Right forelimb (tissue), 1 donor: ENCODE measurements at places on chromosomes 7 and 10.

- DNase-seq, result no peak
These were observed 115.0 kb downstream of the CHCHD3 start for GRCh38 chr7:132966754-132967469.

GRCh38 chr7:14850039-14850438 is 52.5 kb downstream of the DGKB start:
- no peak for DNase-seq

DNA sequence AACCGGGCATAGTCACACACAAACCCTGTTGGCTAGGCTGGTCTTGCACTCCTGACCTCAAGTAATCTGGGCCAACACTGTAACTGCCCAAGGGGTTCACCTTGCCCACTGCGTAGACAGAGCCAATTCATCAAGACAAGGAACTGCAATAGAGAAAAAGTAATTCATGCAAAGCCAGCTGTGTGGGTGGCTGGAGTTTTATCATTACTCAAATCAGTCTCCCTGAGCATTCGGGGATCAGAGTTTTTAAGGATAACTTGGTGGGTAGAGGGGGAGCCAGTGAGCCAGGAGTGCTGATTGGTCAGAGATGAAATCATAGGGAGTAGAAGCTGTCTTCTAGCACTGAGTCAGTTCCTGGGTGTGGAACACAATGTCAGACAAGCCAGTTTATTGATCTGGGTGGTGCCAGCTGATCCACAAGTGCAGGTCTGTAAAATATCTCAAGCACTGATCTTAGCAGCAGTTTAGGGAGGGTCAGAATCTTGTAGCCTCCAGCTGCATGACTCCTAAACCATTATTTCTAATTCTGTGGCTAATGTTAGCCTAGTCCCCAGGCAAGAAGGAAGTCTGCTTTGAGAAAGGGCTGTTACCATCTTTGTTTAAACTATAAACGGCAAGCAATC is 15.6 kb upstream of the FXYD4 start:
- DNase-seq, result no peak

DNA sequence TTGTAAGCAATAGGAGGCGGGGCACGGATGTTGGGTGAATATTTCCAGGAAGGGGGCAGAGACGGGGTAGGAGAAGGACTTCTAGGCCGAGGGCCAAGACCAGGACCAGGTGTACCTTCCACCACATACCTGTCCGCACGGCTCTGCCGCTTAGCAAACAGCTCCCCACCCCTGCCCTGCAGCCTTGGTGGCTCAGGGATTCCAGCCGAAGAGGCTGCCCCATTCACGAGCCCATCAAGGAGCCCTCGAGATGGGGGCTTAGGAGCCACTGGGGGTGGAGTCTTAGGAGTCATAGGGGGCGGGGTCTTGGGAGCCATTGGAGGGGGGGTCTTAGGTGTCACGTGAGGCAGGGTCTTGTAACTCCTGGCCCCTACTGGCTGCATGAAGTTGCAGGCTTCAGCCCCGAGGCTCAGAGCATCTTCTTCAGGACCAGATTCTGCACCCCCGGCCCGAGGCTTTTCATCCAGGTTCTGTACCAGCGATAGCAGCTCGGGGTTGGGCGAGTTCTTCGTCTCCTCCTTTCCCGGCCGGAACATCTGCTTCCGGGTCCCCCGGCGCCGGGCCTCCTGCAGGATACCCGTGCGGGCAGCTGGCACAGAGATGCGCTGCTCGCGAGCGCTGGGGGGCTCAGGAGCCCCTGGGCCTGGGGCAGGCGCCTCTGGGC is 6.1 kb upstream of the MYOZ1 start:
- DNase-seq, result peak; percentile 80

DNA sequence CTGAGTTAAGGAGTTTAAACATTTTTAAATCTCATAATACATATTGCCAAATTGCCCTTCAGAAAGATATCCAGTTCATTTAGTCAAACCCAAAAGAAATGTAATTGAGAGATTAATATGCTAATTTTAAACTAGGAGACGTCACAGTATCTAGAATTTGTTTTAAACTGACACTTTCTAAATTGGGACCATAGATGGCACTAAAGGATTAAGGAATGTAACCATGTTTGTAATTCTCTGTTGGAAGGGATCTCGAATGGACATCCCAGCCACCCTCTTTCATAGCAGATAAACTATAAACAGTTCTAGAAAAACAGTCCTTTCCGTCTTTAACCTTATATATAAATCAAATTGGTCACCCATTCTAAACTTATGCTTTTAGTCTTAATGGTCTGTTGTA is 30.0 kb upstream of the SAMD9L start:
- no peak for DNase-seq

- peak; percentile 60 for DNase-seq
These were observed 207.6 kb upstream of the KLF14 start for GRCh38 chr7:130941322-130942210.
